ENCODE measurements at places on chromosomes 16 and 17.

DNA sequence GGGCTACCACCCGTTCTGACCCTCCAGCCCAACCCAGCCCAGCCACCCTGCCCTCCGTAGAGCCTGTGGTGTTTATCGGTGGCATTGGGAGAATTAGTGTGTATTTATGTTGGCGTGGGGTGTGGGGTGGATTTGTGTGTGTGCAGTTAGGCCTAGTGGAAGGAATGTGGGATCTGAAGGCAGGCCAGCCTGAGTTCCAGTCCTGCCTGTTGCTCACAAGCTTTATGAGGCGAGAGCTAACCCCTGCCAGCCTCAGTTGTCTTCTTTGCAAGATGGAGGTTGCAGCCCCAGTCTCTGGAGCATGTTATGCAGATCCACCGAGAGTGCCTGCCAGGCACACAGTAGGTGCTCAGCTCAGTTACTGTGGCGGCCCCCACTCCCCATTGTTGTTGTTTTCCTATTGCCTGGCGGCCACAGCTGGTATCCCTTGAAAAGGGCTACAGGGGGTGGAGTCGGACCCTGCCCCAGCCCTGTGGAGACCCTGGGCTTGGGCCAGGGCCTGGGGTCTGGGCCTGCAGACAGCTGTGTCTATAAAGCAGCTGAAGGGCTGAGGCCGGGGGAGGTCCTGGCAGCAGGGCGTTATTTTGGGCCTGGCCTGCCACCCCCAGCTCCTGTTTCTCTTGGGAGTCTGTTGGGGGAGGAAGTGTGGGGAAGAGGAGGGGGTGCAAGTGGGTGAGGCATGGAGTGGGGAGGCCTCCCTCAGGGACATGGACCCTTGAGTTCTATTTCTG is 5.1 kb downstream of the ERBB2 start:
- peak; percentile 74 for DNase-seq

DNA sequence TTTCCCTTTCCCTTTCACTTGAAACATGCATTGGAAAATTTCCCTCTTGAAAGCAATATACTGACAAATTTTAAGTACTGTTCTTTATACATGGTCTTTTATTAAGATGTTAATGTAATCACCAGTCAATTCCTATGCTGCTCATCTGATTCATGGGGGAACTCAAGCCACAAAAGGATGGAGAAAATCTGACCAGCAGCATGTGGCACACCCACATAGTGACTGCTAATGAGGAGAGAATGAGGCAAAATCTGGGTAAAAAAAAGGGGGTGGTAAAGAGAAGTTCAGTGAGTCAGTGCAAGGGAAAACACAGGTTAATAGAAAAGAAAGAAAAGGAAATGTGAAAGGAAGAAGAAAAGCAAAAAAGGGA is 11.3 kb downstream of the RFFL start:
- no peak for DNase-seq

- DNase-seq = no peak
Measured at GRCh38 chr16:78220571-78220970, 121.1 kb downstream of the WWOX start.

GRCh38 chr16:81181013-81181720 is 57.3 kb upstream of the BCO1 start:
- peak; percentile 85 for DNase-seq

DNA sequence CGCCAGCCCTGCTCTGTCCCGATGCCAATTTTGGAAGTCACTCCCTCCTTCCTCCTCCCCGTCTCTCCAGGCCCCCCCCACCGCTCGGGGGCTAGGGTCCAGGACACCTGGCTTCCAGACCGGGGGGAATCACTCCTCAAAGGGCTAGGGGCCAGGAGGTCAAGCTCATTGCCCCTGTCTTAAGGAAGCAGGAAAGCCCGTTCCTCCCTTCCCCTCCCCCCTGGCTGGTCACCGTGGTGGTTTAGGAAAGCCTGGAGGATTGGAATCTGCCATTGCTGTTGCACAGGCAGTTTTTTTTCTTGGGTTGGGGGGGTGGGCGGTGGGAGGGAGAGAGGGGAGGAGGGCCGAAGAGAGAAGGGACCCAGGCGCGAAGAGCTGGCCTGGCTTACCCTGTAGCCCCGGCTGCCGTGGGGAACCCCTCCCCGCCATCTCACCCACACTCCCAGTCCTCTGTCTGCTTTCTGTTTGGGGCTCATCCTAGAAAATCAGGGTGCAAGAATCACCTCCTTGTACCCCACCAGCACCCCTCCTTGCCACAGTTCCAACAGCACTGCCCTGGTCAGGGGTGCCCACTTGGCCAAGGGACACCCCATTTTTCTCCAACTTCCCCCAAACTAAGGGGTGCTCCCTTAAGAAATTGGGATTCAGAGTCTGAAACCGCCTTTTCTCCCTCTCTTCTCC is 2.9 kb upstream of the BCL6B start:
- peak; percentile 58 for DNase-seq

- DNase-seq = peak; percentile 7
Measured at GRCh38 chr16:82995924-82996441, 369.2 kb downstream of the CDH13 start.

DNA sequence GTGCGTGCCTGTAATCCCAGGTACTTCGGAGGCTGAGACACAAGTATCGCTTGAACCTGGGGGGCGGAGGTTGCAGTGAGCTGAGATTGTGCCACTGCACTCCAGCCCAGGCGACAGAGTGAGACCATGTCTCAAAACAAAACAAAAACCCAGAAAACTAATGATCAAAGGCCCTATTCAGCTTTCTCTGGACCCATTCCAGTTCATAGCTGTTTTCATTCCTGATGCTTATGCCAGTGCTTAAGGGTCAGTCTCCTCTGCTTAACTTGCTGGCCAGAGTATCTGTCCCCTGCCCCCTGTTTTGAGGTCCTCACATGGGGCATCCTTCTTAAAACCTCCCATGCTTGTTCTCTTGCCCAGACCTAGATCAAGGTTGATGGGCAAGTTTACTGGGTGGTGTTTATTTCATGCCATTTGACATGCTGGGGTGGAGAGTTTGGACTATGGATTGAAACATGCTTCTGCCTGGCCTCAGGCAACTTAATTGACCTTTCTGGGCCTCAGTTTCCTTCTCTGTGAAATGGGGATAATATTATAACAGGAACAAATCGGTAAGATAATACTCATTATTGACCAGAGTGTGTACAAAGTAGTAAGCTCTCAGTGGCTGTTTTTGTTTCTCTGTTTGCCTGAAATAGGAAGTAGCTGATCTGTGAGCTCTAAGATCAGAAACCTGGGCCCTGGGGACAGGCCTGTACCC is 369.8 kb downstream of the CPPED1 start:
- DNase-seq = no peak

DNA sequence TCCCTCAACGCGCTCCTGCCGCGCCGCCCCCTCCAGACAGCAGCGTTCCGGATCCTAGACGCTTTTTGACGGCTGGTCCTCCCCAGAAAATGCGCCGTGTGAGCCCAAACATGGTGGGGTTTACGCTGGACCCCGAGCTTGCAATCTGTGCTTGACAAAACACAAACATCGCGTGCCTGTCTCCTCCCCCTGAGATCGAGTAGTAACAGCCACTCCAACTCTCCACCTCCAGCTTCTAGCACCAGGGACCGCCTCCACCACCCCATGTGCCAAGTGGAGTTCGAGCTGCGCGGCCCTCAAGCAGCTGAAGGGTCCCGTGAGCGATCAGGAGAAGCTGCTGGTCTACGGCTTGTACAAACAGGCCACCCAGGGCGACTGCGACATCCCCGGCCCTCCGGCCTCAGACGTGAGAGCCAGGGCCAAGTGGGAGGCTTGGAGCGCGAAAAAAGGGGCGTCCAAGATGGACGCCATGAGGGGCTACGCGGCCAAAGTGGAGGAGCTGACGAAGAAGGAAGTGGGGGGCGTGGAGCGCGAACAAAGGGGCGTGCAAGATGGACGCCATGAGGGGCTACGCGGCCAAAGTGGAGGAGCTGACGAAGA is 656 bp upstream of the GEMIN4 start:
- peak; percentile 89 for DNase-seq

DNA sequence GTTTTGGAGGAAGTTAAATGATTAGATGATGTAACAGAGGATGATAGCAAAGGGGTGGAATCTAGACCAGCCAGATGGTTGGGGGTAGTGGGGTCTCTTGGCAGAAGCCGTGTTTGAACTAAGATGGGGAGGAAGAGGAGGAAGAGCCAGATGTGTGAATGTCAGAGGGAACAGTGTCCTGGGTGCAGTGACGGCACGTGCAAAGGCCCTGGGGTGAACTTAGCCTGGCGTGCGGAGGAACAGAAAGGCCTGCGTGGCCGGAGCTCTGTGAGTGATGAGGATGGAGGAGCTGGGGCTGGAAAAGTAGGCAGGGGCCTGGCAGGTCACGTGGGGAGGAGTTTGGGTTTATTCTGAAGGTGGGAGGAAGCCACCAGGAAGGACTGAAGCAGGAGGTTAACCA is 26.4 kb upstream of the RMI2 start:
- no peak for DNase-seq
